ENCODE measurements at places on chromosomes 16 and 17.

- DNase-seq: no peak
Observed at GRCh38 chr17:72359811-72360210, 239.0 kb downstream of the SOX9 start.

- no peak for DNase-seq
Observed at GRCh38 chr17:74740641-74741387, 3.8 kb downstream of the RAB37 start.

DNA sequence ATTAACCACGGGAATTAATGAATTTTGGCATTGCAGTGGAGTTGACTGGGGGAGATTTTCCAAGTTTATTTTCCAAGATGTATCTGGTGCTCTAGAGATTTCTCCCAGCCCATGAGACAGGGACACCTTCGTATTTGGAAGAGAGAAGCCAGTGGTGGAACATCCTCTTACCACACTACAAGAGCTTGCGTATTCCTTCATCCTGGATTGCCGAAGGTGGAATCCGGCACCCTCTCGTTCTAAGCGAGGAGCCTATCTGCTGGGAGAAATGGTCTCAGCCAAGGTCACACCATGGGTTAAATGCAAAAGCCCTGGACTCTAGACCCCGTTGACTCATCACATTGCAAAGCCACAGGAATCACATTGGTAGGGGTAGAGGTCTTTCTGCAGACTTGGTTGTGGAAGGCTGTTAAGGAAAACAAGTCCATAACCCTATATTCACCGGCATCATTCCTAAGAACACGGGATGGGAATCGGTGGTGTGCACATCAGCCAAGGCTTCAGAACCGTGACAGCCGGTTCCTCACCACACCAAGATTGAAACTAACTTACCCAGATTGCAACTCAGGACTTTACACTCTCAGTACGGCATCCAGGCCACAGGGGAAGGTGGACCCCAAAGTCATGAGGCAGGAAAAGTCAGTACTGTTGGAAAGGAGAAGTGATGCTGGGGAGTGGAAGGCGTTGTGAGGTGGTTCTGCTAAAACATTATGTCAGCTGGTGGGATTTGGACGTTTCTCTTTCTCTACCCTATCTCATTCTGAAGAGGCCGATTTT lies 259.8 kb downstream of the CPPED1 start:
- no peak for DNase-seq

GRCh38 chr16:10594312-10594950 lies 14.0 kb upstream of the EMP2 start:
- DNase-seq: no peak

DNA sequence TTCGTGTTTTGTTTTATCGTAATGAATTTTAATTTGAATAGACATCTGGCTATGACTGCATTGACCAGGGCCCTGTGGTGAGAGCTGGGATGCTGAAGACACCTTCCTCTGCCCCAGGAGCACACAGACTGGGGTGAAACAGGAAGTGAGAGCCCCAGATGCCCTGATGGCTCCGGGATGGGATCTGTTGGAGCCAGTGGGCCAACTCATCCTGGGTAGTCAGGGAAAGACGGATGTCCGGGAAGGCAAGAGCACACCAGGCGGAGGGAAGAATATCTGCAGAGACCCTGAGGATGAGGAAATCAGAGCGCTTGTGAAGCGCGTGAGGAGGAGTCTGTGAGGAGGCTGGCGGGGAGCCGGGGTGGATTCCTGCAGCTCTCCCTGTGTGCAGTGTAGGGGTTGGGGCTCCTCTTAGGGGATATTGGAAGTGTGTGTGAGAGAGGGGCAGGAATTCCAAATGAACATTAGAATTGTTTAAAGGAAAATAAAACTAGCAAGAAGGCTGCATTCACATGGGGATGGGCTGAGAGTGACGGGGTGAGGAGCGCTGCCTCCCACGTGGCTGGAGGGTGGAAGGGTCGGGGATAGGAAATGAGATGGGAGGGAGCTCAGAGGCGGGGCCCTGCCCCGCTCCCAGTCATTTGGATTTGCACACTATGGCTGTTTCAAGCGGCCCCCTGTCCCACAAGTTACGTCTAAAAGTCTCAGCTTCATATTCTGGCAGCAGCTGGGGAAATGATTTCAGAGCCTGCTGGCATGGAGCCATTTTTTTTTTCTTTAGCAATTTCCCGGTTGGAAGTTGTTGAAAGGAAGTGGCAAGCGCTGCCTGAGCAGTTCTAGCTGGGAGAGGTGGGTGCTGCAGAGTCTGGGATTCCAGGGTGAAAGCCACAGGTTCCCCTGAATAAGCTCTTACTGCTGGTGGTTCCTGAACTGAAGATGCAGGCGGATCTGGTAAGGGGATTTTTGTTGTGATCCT lies 71.2 kb upstream of the LGALS9 start:
- no peak for DNase-seq

DNA sequence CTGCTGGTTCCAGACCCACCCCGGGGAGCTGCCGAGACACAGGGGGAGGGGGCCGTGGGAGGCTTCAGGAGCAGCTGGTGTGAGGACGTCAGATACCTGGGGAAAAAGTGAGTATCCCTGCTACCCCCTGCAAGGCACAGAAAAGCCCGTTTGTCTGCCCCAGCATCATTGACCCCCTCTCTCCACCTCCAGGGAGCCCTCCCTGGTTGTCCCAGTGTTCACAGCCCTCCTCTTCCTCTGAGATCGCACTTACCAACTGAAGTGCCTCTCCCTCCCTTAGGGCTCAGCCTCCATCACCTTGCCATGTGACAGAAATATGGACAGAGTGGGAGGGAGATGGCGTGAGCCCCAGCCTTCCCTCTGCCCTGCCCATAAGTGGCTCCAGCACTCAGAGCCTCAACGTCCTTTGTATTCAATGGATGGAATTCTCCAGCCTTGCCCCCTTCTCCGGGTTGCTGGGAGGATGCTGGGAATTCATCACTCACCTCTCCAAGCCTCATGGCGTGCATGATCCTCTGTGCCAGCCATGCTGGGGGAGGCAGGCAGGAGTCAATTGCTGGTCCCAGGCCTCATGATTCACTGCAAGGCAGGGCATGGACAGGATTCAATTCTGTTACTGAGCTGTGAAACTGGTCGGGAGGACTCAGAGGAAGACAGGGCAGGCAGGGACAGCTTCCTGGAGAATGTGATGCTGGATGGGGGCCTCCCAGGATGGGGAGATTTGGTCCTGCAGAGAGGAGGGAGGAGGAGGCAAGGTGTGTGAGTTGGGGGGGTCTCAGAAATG lies 14.6 kb downstream of the SPNS3 start:
- no peak for DNase-seq

- DNase-seq: no peak
Observed at GRCh38 chr16:25155553-25156460, 44.3 kb downstream of the LCMT1 start.

DNA sequence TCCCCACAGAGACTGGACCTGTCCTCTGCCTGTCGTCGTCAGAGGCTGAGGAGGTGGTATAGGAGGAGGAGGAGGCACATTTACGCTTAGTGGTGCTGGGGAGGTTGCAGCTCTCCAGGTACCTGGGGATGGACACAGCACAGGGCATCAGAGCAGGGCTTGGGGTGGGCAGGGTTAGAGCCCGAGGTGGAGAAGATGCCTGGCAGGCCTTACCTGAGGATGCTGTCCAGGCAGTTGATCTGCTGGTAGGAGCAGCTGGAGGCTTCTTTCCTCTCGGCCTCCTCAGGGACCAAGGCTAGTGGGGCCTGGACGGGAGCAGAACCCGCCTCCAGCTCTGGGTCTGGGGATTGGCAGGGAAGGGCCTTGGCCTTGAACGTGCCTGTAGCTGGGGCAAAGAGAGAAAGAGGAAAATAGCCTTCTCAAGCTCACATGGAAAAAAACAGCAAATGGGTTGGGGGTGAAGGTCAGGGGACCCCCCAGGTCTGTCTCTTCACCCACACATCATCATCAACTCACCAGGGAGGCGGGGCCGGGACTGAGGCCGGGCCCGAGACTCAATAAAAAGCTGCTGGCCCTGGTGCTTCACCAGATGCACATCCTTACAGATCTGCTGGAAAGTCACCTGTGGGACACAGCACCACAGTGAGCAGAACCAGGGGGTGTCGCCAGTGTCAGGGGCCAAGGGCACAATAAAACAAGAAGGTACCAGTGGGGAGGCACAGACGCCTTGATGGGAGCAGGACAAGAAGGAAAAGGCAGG lies 5.6 kb downstream of the PER1 start:
- DNase-seq: no peak
